ENCODE measurements at places on chromosomes 3 and 15.

GRCh38 chr15:50764461-50765194, 878 bp downstream of the SPPL2A start:
- no peaks in the 10 kb centered on the region for H3K27me3 ChIP-seq
- DNase-seq, result no peak
- no peaks in the 10 kb centered on the region for H3K4me1 ChIP-seq
- no peak overlapping the region for H3K27ac ChIP-seq
- no peaks in the 10 kb centered on the region for H3K36me3 ChIP-seq

DNA sequence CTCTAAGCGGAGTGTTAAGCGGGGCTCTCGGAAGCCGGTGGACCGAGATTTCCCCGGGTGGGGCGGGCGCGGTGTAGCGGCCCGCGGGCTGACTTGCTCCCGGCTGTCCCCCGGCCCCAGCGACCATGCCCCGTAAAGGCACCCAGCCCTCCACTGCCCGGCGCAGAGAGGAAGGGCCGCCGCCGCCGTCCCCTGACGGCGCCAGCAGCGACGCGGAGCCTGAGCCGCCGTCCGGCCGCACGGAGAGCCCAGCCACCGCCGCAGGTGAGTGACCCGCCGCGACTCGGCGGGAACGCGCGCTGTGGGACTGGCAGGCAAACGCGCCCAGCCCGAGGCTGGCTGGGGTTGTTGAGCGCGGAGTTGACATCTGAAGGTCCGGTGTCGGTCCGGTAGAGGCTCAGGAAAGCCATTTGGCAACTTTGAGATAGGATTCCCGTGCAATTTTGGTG, 1.3 kb downstream of the SMC4 start:
- no peaks in the 10 kb centered on the region for H3K27me3 ChIP-seq
- no peaks in the 10 kb centered on the region for H3K36me3 ChIP-seq
- no peak for DNase-seq
- peak overlapping the region; percentile 79 for H3K4me3 ChIP-seq

DNA sequence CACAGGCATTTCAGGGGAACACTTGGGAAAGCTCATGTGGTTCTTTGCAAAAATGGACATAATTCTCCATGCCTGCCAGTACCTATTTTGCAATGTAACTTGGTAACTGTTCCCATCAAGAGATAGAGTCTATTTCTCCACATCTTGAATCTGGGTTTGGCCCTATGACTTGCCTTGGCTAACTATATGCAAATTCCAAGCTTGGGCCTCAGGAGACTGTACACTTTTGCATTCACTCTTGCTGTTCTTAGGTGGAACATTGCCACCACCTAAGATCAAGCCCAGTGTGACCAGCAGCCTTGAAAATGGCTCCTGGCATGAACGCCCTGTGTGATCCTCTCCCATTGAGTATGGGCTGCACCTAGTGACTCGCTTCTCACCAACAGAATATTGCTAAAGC, 19.8 kb upstream of the SMAD6 start:
- H3K4me1 ChIP-seq, result no peaks in the 10 kb centered on the region
- no peak for DNase-seq
- H3K27ac ChIP-seq, result no peak overlapping the region

- no peak for DNase-seq
- no peak overlapping the region for H3K4me3 ChIP-seq
- H3K36me3 ChIP-seq, result no peaks in the 10 kb centered on the region
- H3K27ac ChIP-seq, result no peak overlapping the region
- H3K4me1 ChIP-seq, result no peaks in the 10 kb centered on the region
Measured at GRCh38 chr3:35757991-35758757, 118.8 kb downstream of the ARPP21 start.

DNA sequence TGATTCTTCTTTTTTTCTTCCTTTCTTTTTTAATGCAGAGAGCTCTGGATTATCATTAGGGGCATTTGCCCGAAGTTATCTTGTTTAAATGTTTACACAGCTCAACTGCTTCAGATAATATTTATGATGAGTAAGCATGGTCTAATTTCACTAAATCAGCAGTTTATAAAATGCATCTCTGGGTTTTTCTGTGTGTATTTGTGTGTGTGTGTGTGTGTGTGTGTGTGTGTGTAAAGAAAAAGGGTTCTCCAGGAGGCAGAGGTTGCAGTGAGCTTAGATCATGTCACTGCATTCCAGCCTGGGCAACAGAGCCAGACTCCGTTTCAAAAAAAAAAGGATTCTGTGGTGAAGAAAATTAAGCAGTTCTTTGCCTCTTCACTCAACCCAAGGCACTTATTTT, 25.9 kb upstream of the TNFSF10 start:
- no peaks in the 10 kb centered on the region for H3K36me3 ChIP-seq
- no peak overlapping the region for H3K27ac ChIP-seq
- H3K27me3 ChIP-seq, result no peaks in the 10 kb centered on the region
- H3K4me1 ChIP-seq, result no peaks in the 10 kb centered on the region

GRCh38 chr3:69659180-69659910, 79.9 kb upstream of the MITF start:
- no peak overlapping the region for H3K27ac ChIP-seq
- H3K36me3 ChIP-seq, result no peaks in the 10 kb centered on the region
- H3K4me1 ChIP-seq, result no peaks in the 10 kb centered on the region

GRCh38 chr3:42805141-42805821, 991 bp upstream of the HIGD1A start:
- DNase-seq, result no peak
- H3K27me3 ChIP-seq, result no peaks in the 10 kb centered on the region
- no peak overlapping the region for H3K4me3 ChIP-seq

GRCh38 chr3:39090922-39091321, 16.5 kb downstream of the GORASP1 start:
- no peak for DNase-seq
- no peak overlapping the region for H3K27ac ChIP-seq
- H3K36me3 ChIP-seq, result peaks cover 28% of the 10 kb centered on the region

- no peaks in the 10 kb centered on the region for H3K36me3 ChIP-seq
- DNase-seq, result no peak
- no peak overlapping the region for H3K27ac ChIP-seq
- no peaks in the 10 kb centered on the region for H3K4me1 ChIP-seq
Measured at GRCh38 chr15:49438962-49439631, 16.1 kb downstream of the FGF7 start.

DNA sequence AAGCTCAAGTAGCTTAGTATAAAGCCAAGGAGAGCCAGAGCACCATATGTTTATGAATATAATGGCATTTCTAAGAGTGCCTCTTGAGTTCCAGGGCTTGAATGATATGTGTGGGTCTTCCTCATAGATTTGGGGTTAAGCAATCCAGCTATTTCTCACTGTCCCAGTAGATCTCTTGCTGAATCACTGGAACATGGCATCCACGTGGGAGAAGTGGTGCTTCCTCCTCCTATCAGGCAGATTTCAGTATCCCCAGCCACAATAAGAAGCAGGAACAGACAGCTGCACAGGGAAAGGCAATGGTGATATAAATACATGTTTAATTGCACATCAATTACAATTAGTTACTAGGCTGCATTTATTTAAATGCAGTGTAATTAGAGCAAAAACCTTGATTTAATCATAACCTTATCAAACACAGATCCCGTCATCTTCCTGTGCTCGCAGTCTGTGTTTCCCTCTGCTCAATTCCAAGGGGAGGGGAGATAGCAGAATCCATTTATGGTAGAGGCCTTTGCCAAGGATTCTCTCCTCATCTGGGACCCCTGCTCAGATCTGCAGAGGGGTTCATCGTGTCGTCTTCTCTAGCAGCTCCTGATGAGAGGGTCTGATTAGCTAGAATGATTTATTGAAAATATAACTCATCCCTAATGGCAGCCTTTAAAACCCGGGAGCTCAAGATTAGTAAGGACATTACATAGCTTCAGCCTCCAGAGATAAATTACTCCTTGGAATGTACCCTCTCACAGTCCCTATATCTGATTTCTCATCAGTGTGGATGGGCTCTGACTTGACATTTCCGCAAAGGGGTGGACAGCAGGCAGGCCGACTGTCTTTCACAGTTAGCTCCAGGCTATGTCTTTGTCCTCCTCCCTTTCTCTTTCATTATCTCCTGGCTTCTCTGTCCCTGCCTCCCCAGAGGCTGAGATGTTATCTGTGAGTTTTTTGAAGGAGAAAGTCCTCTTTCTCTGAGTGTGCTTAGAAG, 775.9 kb downstream of the AGBL1 start:
- no peak overlapping the region for H3K4me3 ChIP-seq
- DNase-seq, result no peak
- no peak overlapping the region for H3K27ac ChIP-seq
- no peaks in the 10 kb centered on the region for H3K27me3 ChIP-seq

DNA sequence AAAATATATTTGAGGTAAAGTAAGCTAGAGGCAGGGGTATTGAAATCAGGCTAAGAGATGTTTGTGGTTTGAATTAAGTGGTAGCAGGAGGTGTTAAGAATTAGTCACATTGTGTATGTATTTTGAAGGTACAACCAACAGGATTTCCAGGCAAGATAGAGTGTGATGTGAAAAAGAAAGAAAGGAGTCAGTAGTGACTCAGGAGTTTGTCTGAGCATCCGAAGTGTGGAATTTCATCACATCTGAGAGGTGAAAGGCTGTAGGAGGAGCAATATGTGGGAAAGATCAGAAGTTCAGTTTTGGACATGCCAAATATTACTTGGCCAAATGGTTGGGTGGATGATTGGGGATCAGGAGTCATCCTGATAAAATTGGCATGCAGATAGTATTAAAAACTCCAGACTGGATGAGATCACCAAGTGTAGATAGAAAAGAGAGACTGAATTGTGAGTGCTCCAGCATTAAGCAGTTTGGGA, 32.1 kb upstream of the EBLN2 start:
- H3K4me1 ChIP-seq, result no peaks in the 10 kb centered on the region
- H3K27ac ChIP-seq, result no peak overlapping the region
- no peaks in the 10 kb centered on the region for H3K36me3 ChIP-seq
- H3K4me3 ChIP-seq, result no peak overlapping the region
- H3K27me3 ChIP-seq, result no peaks in the 10 kb centered on the region

GRCh38 chr15:28873006-28873405, 12.8 kb upstream of the APBA2 start:
- DNase-seq, result no peak
- peaks cover 9% of the 10 kb centered on the region for H3K4me1 ChIP-seq
- no peaks in the 10 kb centered on the region for H3K36me3 ChIP-seq
- no peak overlapping the region for H3K27ac ChIP-seq
- H3K27me3 ChIP-seq, result no peaks in the 10 kb centered on the region
- no peak overlapping the region for H3K4me3 ChIP-seq

DNA sequence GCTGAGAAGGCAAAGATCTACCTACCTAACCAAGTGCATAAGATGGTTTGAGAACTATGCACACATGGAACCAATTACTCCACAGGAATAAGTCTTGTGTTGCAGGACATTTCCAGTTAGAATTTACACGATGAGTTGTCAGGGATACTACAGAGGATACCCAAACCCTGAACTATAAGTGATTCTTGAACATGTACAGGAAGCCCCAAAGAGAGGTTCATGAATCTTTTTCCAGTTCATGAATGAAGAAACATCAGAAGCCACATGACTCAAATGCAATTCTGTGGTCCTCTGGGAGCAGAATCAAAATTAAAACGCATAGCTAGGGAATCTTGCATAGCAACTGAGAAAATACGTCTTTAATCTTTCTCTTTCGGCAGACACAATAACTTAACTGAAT, 114.1 kb upstream of the LMCD1 start:
- no peaks in the 10 kb centered on the region for H3K27me3 ChIP-seq
- no peaks in the 10 kb centered on the region for H3K4me1 ChIP-seq
- H3K36me3 ChIP-seq, result no peaks in the 10 kb centered on the region
- DNase-seq, result no peak

- no peaks in the 10 kb centered on the region for H3K36me3 ChIP-seq
- H3K27ac ChIP-seq, result no peak overlapping the region
- DNase-seq, result no peak
- no peak overlapping the region for H3K4me3 ChIP-seq
- H3K27me3 ChIP-seq, result no peaks in the 10 kb centered on the region
Measured at GRCh38 chr3:68751888-68752287, 180.5 kb downstream of the TAFA4 start.

GRCh38 chr3:46574243-46574646, 8.1 kb upstream of the LRRC2 start:
- no peak overlapping the region for H3K4me3 ChIP-seq
- peaks cover 3% of the 10 kb centered on the region for H3K36me3 ChIP-seq
- H3K27me3 ChIP-seq, result no peaks in the 10 kb centered on the region
- H3K27ac ChIP-seq, result peak overlapping the region; percentile 23

DNA sequence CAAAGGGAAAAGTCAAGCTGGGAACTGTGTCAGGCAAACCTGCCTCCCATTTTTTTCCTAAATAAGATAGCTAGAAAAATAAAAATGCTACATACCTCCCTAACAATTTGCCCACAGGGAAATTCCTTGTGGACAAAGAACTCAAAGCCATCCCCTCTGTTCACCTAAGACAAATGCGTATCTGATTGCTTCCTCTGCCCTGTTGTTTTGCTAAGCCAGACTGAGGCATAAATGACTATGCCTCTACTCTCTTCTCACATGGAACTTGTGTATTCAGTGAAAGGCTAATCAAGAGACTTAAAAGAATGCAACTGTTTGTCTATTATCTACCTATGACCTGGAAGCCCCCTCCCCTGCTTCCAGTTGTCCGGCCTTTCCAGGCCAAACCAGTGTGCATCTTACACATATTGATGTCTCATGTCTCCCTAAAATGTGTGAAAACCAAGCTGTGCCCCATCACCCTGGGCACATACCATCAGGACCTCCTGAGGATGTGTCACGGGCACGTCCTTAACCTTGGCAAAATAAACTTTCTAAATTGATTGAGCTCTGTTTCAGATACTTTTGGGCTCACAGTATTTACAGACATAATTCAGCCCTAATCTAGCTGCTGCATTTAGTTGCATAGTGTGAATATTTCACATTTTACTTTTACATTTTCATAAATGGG, 15.8 kb downstream of the CHD2 start:
- peaks cover 1% of the 10 kb centered on the region for H3K4me1 ChIP-seq
- no peak overlapping the region for H3K27ac ChIP-seq
- H3K27me3 ChIP-seq, result no peaks in the 10 kb centered on the region
- DNase-seq, result no peak

GRCh38 chr3:16366581-16366980, 101.6 kb downstream of the OXNAD1 start:
- peaks cover 3% of the 10 kb centered on the region for H3K4me1 ChIP-seq
- no peaks in the 10 kb centered on the region for H3K36me3 ChIP-seq
- no peak for DNase-seq

DNA sequence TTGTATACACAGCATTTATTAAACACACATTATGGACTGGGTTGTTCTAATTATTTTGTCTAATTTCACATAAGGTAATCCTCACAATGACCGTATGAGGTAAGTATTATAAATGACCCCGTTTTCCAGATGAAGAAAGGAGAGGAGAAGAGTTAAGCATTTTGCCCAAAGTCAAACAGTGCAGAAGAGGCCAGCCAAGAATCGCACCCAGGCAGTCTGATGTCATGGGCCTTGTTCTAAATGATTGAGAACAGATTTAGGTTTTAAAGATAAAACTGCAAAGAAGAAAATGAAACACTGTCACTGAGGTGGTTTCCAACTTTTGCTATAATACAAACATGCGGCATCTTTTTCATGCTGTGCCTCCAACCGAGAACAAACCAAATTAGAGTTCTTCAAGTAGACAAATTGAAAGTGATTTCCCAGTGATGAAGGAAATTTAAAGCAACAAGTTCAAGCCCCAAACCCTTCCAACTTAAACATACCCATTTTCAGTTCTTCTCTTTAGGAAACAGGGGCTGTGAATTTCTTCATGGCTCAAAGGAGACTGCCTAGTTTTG, 155.3 kb downstream of the THRB start:
- H3K27ac ChIP-seq, result no peak overlapping the region
- no peaks in the 10 kb centered on the region for H3K4me1 ChIP-seq
- no peaks in the 10 kb centered on the region for H3K27me3 ChIP-seq
- no peaks in the 10 kb centered on the region for H3K36me3 ChIP-seq

- no peaks in the 10 kb centered on the region for H3K27me3 ChIP-seq
- H3K36me3 ChIP-seq, result no peaks in the 10 kb centered on the region
- H3K4me3 ChIP-seq, result no peak overlapping the region
- H3K27ac ChIP-seq, result no peak overlapping the region
- 0 out of 2 replicates have a peak, but pooled peaks cover 2% of the 10 kb centered on the region for H3K4me1 ChIP-seq
Measured at GRCh38 chr3:177538048-177538749, 340.9 kb upstream of the TBL1XR1 start.

Data from iPS DF 6.9 (cell line).